ENCODE measurements at places on chromosomes 12 and 14.

DNA sequence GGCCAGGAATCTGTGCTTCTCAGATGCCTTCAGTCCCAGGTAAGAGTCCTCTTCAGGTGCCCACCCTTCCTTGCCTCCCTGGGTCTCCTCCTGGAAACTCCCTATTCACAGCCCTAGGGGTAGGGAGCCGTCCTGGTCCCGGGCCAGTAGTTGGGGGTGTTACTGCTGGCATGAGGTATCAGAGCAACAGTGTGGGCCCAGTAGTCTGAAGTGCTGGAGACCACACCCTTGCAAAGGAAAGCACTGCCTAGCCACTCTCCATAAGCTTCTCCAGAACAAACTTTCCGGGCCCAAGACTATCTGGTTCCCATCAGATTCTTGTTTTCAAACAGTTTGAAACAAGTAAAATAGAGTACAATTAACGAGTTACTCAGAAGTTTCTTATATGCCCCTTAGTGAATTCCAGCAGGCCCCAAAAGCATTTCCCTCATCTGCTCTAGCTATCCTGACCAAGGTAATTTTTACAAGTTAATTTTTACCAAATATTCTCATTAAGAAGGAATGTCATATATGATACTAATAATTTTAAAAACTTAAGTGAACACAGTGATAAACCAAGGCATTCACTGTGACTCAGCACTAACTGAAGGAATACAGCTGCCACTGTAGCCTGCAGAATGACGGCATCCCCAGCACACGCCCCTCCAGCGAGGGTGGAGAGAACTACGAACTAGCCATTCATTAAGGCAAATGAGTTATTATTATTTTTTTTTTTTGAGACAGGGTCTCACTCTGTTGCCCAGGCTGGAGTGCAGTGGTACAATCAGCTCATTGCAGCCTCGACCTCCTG, 49.4 kb downstream of the MOK start:
- no peak for DNase-seq

DNA sequence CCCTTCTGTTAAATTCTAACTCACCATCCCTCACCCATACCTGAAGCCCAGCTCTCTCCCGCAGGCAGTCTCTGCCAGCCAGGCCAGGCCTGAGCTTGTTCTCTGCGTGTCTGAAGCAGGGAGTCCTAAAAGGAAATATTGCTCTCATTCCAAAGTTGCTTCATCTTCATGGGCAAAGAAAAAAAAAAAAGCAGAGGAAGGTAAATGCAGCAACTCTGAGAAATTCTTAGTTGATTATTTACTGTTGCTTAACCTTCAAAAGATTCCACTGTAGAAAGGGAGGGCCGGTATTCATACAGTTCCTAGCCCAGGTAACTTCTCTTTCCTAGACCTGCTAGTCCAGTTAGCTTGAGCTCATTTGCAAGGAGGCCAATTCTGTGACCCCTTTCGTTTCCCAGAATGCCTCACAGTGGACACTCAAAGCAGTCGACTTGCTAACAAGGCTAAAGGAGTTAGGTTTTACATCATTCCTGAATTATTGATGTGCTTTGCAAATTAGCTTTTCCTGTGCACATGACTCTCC, 193.5 kb upstream of the EEA1 start:
- no peak for DNase-seq

- DNase-seq = no peak
Measured at GRCh38 chr12:68117661-68118060, 41.9 kb downstream of the IFNG start.

- no peak for DNase-seq
Measured at GRCh38 chr12:53069621-53070410, 9.4 kb downstream of the SPRYD3 start.

DNA sequence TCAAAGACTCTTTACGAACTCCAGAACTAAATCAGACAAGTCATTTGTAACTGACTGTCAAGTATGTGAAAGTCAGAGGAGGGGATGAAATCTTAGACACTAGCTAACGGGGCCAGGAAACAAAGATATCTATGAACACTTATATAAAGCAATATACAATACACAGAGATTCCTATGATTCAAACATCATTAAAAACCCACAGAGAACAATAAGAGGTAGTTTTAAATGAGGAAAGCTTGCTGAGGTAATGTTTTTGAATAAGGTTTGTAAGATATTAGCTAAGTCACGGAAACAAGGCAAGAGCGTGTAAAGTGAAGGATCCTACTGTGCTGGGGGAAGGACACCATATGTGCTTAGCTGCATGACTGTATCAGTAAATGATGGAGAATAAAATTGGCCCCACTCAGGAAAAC, 36.7 kb downstream of the SAV1 start:
- DNase-seq = no peak

DNA sequence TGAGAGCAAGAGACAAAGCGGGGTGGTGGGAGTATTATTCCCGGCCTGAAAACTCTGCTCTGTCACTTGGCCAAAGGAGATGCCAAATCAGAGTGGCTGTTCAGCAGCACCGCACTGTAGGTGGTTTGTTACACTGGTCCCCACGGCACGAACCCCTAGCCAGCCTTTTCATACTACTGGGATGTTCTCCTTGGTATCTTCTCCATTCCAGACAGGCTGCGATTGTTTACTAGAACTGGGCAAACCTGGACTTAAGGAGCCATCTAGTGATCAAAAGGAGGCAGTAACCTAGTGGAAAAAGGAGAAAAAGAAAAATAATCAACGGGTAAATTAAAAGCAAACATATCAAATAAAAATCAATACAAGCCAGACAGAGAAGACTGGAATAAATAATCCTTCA, 58.9 kb upstream of the TMTC2 start:
- DNase-seq = peak; percentile 54

DNA sequence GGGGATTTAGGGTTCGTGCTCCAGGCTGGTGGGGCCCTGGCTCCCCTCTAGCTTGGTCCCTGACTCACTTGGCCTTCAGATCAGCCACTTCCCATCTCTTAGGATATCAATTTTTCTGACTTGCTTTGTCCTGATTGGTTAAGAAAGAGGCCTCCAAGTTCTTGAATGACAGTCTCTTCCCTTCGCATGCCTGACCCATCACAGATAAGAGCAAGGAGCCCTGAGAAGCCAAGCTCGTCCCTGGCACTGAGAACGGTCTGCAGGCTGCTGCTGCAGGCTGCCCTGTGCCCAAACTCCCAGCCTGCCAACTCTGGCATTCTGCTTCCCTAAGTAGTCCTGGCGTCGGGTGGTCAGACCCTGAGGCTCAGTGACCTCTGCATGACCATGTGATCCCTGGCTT, 794 bp upstream of the LRTM2 start:
- no peak for DNase-seq

DNA sequence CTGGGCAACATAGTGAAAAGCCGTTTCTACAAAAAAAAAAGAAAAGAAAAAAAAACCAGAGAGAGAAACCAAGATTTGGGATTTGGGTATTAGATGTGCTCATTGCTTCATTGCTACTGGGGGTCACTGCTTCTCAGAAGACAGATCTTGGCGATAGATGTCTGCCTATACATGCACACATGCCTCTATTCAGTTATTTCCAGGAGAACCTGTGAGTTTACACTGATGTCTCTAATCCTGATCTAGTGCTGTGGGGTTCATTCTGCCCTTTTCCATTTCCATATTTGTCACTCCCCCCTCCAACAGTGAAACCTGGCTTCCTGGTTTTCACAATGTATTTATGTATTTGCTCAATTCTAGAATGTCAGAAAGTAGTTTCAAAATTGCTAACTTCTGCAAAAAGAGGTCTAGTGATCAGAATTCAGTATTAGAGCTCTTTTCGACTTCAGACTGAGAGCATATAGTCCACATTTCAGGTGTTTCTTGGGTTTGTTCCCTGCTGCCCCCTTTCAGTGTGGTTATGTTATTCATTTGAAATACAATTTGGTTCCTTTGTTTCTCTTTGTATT, 111.0 kb downstream of the SLC25A47 start:
- no peak for DNase-seq

DNA sequence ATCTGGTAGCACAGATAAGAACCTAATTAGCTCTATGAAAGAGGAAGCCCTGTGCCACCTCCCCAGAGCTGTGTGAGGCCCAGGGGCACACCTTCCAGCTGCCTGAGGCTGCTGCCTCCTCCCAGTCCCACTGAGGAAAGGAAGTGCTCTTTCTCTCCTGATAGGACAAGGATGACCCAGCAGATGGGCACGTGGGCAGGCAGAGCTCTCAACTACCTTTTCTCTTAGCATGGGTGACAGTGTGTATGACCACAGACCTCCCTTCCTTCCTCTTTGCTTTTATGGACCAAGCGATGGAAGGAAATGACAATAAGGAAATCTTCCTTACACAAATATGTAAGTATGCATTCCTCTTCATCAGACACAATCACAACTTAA, 127.6 kb upstream of the AMIGO2 start:
- no peak for DNase-seq

- DNase-seq = no peak
Measured at GRCh38 chr14:97426776-97427175, 629.6 kb downstream of the VRK1 start.

- no peak for DNase-seq
Measured at GRCh38 chr12:110971936-110972335, 51.6 kb upstream of the MYL2 start.

DNA sequence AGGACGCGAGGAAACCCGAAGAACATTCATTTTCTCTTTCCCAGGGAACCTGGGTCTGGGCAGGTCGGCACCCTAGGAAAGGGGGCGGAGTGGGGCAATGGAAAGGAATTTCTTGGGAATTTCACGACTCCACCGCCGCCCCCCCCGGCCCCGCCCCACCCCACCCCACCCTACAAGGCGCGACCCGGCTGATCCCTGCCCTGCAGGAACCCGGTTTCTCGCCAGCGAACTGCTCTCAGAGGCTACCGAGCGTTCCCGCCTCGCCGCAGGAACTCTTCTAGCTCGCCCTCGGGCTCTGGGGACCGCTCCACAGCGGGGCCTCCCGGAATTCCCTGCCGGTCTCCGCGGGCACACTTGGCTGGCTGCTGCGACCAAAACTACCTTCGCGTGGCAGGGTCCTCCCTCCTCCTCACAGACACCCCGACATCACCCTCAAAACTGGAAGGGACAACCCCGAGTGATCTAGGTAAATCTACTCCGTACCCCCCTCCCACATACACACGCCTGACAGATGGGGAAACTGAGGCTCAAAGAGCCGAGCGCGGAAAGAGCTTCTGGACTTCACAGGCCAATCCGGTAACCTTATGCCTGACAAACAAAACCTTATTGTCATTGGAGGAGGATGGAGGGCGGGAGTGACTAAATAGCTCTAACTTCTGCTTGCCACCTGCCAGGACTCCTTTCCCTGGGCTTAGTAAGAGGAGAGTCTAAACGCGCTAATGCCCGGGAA, 785 bp upstream of the ACTN1 start:
- peak; percentile 34 for DNase-seq

GRCh38 chr12:112837629-112838197, 46.2 kb downstream of the RPH3A start:
- DNase-seq = no peak

- DNase-seq = no peak
Measured at GRCh38 chr12:121930862-121931261, 12.5 kb downstream of the CFAP251 start.

All from NCI-H2081 (cell line).